ENCODE measurements at places on chromosomes 6 and 20.

- DNase-seq: peak; percentile 80
Measured at GRCh38 chr6:16296061-16296670, 57.8 kb downstream of the GMPR start.

DNA sequence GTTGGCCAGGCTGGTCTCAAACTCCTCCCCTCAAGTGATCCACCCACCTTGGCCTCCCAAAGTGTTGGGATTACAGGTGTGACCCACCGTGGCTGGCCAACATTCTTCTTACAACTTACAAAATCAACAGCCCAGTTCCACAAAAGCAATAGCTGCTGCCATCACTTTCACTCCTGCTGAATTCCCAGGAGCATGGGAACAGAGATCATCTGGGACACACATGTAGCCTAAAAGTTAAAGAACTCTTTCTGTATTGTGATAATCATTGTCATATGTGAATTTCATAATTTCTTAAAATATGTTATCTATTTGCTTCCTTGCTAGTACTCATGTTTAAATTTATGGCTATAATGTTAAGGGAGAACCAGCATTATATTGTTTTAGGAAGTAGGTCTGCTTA lies 51.7 kb downstream of the NCOA6 start:
- no peak for DNase-seq

GRCh38 chr6:42818878-42819277 lies 37.0 kb downstream of the BICRAL start:
- no peak for DNase-seq

DNA sequence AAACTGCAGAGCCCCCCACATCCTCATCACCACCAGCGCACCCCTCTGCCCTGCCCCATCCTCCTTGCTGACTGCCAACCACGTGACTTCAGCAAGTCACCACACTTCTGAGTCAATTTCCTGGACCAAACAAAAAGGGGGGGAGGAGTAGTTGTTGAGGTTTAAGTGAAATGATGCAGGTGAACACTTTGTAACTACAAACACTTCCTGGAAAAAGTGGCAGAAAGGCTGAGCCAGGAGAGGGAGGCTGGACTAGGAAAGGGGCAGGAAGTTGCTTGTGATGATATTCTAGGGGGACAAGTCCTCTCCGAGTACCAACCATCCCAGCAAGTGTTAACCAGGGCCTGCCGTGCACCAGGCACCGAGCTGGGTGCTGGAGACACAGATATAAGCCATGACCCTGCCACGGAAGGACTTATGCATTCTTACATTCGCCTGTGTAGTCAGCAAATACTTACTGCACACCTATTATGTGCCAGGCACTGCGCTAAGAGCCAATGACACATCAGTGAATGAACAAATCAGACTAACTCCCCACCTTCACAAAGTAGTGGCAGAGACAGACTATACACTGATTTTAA lies 67.3 kb downstream of the PREX1 start:
- DNase-seq: no peak

- no peak for DNase-seq
Measured at GRCh38 chr6:107729098-107729497, 95.0 kb downstream of the SCML4 start.

GRCh38 chr6:107991061-107991460 lies 33.1 kb upstream of the SEC63 start:
- DNase-seq: no peak

DNA sequence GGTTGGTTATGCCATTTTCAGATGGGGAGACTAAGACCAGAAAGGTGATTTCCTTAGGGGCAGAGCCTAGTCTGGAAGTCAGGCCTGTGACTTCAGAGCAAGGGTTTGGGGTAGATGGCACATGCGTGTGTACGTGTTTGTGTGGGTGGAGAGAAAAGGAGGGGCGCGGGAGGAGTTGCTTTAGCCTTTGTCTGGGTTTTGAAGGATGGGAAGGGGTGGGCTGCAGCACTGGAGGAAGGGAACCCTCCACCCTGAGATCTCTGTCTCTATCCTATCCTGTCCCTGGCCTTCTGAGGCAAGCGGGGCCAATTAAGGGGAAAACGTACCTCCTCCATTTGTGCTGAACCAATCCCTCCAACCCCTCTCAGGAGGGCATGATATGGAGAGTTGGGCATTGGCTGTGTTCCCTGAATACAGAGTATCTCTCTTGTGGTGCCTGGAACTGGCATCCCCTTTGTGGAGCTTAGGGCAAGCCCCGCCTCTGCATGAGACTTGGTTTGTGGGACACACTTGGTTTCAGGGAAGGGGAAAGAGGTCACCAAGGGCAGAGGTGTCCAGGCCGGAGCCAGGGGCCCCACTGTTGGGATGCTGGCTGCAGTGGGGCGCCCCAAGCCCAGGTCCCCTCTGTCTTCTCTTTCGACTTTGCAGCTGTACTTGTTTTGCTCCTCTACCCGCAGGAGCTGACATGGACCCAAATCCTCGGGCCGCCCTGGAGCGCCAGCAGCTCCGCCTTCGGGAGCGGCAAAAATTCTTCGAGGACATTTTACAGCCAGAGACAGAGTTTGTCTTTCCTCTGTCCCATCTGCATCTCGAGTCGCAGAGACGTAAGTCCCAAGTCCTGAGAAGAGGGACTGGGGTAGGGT lies at the start of gene DBNDD2:
TSS of gene DBNDD2 (plus strand) at position 507 of the 863 bp plus-strand sequence. CDS start at position 686, 179 bp downstream.
- peak; percentile 92 for DNase-seq
